Large intestine (tissue), 12 donors: ENCODE measurements at places on chromosomes 12 and 14.

GRCh38 chr12:131126662-131127173, 173.0 kb downstream of the ADGRD1 start:
- no peaks in the 10 kb centered on the region for H3K27me3 ChIP-seq
- H3K4me1 ChIP-seq: no peaks in the 10 kb centered on the region
- H3K4me3 ChIP-seq: no peak overlapping the region
- H3K36me3 ChIP-seq: peaks cover 12% of the 10 kb centered on the region
- H3K27ac ChIP-seq: no peak overlapping the region

DNA sequence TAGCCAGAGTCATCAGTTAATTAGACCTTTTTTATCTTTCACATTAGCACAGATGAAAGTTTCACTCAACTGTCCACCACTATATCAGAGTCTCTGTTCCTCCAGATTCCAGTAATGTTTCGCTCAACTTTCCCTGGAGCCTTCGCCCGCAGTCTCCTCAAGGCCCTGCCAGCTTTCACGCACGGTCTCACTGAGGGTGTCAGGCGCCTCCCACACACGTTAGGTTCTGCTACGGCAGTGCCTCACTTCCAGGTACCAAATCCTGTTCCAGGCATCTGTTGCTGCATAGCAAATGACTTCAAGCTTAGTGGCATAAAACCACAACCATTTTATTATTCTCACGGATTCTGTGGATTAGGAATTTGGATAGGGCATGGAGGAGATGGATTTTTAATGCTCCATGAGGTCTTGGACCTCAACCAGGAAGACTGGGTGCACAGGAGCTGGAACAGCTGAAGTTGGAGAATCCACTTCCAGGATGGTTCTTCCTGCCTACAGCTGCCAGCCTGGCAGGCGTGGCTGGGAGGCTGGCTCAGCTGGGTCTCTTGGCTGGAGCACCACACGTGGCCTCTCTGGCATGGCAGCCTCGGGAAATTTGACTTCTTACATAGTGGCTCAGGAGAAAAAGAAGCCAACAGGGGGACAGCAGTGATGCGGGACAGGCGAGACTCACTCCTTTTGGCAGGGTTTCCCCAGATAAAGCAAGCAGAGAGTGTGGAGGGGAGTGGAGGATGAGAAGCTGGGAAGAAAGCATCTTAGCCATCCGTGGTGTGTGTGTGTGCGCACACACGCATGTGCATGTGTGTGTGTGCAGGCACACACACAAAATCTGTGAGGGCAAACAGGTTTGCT, 21.3 kb upstream of the BCDIN3D start:
- no peak overlapping the region for H3K4me3 ChIP-seq
- no peak overlapping the region for H3K27ac ChIP-seq
- no peak for DNase-seq
- H3K36me3 ChIP-seq: no peaks in the 10 kb centered on the region
- H3K27me3 ChIP-seq: peaks cover 2% of the 10 kb centered on the region

- no peak for DNase-seq
- peak overlapping the region; percentile 38 for H3K27ac ChIP-seq
- H3K36me3 ChIP-seq: no peaks in the 10 kb centered on the region
- peaks cover 24% of the 10 kb centered on the region for H3K4me1 ChIP-seq
These were observed 174.1 kb downstream of the CRADD start for GRCh38 chr12:93851257-93851671.

DNA sequence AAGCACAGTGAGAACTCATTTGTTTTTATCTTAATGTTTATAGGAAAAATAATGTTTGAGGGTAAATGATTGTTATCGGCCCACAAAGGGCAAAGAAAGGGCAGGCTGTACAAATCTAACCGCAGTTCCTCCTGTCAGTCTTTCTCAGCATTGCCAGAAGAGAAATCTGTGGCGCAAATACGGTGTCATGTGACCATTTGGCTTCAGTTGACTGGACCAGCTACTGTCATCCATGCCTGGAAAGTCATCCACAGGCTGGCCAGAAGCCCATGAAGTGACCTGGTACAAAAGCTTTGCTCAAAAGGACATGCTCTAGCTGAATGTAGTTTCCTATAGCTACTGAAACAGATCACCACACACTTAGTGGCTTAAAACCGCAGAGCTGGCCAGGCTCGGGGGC, 43.6 kb downstream of the HCAR2 start:
- H3K27ac ChIP-seq: no peak overlapping the region
- no peaks in the 10 kb centered on the region for H3K36me3 ChIP-seq
- no peak for DNase-seq
- no peaks in the 10 kb centered on the region for H3K4me1 ChIP-seq
